ENCODE measurements at places on chromosomes 2 and 18. TPM values are rescaled to one million over a fixed set of nuclear protein-coding genes. Genes with fewer than 3 reads are reported as not detected.

Gene APCDD1
- total RNA-seq, result 120 TPM

Gene PSMA8
- not detected for total RNA-seq

- H3K27me3 ChIP-seq, result no peaks in the 10 kb centered on the region
- no peak overlapping the region for H3K4me3 ChIP-seq
- no peak overlapping the region for H3K27ac ChIP-seq
- no peaks in the 10 kb centered on the region for H3K4me1 ChIP-seq
- no peaks in the 10 kb centered on the region for H3K36me3 ChIP-seq
- DNase-seq, result no peak
These were observed 194.1 kb downstream of the SP3 start for GRCh38 chr2:173770947-173771678.

- no peak for DNase-seq
- H3K27me3 ChIP-seq, result no peaks in the 10 kb centered on the region
- no peaks in the 10 kb centered on the region for H3K36me3 ChIP-seq
- no peaks in the 10 kb centered on the region for H3K4me1 ChIP-seq
- H3K27ac ChIP-seq, result no peak overlapping the region
These were observed 76.3 kb downstream of the COLEC12 start for GRCh38 chr18:424071-424661.

- H3K4me3 ChIP-seq, result no peak overlapping the region
- no peak overlapping the region for H3K27ac ChIP-seq
- no peaks in the 10 kb centered on the region for H3K27me3 ChIP-seq
- no peaks in the 10 kb centered on the region for H3K4me1 ChIP-seq
- DNase-seq, result no peak
These were observed 98.3 kb downstream of the GRB14 start for GRCh38 chr2:164523009-164523408.

- H3K36me3 ChIP-seq, result no peaks in the 10 kb centered on the region
- H3K27me3 ChIP-seq, result no peaks in the 10 kb centered on the region
- no peak overlapping the region for H3K27ac ChIP-seq
- H3K4me3 ChIP-seq, result no peak overlapping the region
- no peaks in the 10 kb centered on the region for H3K4me1 ChIP-seq
These were observed 186.4 kb downstream of the EPHA4 start for GRCh38 chr2:221385716-221386115.
